ENCODE measurements at places on chromosomes 5 and 9.

DNA sequence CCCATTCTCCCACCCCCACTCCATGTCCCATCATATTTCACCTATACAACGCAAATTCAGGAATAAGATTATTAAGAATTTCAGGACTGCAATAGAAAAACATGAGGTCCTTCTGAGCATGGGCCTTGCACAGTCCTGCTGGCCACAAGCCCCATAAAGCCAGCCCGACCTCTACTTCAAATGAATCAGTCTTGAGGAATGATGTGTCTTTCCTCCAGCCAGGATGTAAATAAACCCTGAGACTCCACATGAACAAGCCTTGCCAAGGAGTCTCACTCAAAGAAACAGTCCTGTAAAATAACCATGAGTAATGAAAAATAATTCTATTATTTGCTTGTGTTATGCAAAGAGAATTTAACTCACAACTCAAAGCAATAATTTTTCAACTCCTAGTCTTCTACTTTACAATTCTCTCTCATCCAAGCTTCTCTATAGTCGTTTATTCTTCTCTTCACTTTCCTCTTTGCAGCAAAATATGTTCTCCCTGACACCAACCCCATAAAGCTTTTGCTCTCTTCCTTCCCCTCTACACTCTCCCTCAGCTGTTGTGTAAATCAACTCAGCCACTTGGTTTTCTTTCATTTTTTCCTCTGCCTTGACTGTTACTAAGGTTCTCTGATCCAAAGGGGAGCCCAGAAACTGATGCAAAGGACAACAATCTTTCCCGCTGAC is 140.1 kb upstream of the MOCS2 start:
- DNase-seq, result peak; percentile 3

GRCh38 chr9:126861707-126862103 is 1.3 kb downstream of the ZBTB34 start:
- no peak for DNase-seq

DNA sequence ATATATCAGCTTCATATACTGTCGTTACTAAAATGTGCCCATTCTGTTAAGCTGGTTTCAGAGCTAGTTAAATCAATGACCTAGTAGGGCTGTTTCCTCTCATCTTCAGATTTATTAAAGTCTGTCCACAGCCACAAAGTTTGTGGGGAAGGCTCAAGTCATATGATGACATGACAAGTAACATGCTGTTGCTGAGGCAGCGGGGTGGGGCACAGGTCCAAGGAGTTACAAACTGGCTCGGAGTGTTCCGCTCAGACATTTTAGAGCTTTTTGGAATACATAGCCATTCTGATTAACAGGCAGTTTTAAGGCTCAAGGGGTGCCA is 2.7 kb upstream of the ANP32B start:
- DNase-seq, result no peak

- DNase-seq, result peak; percentile 16
Observed at GRCh38 chr5:91212714-91213092, 170.4 kb downstream of the ARRDC3 start.

GRCh38 chr9:72305102-72305546 is 59.9 kb downstream of the ZFAND5 start:
- peak; percentile 8 for DNase-seq

DNA sequence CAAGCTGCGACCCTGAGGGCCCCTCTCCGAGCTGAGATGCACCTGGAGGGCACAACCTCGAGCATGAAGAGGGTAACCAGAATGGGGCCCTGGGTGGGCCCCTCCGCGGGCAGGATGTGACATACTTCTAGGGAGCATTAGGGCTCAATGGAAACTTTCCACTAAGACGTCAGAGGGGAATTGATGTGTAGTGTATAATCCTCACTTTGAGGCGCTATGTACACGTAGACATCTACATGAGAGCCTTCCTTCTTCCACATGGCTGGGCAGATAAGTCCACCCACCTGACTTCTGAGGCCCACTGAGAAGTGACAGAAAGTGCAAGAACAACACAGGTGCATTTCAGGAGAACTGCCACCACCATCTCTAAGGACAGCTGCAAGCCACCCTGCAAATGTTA is 61.0 kb downstream of the DAP start:
- no peak for DNase-seq
